ENCODE measurements at places on chromosomes 4 and X.

DNA sequence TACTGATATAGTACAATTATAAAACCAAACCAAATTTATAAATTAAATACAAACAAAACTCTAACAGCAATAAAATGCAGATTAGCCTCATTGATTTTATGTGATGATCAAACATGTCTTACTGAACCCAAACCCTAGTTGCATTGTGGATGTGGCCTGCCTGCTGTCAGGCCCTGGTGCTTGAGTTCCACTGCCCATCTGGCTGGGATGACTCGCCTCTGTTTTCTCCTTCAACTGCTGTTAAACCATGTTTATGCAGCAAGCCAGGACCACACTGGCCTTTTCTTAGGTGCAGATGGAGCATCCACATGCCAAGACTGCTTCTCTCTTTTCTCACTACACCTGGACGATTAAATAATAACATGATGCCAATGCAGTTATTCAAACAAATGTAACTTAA is 22.6 kb downstream of the NAP1L5 start:
- no peak for DNase-seq

GRCh38 chr4:180280726-180281297 is 1962.4 kb upstream of the TENM3 start:
- no peak for DNase-seq

DNA sequence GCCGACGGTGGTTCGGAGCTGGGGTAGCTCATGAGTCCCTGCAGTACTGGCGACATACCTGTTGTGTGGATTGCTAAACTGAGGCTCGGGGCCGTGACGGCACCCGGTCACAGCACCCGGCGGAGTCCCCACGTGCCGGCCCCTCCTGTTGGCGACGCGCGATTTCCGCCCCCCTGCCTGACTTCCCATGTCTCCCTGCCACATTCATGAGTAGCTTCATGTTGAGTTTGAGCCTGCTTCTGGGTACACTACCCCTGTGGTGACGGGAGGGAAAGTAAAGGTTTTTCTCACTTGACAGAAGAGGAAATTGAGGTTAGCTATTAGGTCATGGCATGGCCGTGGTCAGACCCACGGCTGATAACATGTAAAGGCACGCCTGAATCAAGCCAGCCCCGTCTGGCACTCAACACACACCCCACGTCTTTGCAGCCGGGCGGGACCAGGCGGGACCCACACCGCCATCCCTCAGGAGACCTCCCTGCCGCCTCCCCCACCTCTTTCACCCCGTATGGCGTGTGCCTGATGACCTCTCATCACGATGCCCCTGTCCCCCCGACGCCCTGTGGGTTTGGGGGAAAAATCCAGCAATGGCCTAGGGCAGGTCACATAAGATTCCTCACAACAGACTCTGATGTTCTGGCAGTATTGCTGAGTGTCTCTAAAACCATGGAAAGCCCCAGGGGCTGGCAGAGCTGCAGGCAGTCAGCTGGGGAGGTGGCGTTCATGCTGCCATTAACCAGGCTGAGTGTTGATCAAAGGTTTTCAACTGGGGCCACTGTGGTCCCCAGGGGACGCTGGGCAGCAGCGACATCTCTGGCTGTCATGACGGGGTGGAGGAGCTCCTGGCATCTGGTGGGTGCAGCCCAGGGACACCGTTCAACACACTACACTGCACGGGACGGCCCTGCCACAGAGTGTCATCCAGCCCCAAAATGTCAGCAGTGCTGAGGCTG is 29.2 kb downstream of the P2RY8 start:
- no peak for DNase-seq

- no peak for DNase-seq
These were observed 97.3 kb upstream of the NOCT start for GRCh38 chr4:138918169-138918869.

GRCh38 chr4:161178310-161178709 is 985.5 kb downstream of the FSTL5 start:
- DNase-seq = no peak

- no peak for DNase-seq
These were observed 38.9 kb downstream of the PDHA1 start for GRCh38 chrX:19382555-19383145.

- DNase-seq = no peak
These were observed 73.6 kb downstream of the CEP44 start for GRCh38 chr4:174357321-174357720.

DNA sequence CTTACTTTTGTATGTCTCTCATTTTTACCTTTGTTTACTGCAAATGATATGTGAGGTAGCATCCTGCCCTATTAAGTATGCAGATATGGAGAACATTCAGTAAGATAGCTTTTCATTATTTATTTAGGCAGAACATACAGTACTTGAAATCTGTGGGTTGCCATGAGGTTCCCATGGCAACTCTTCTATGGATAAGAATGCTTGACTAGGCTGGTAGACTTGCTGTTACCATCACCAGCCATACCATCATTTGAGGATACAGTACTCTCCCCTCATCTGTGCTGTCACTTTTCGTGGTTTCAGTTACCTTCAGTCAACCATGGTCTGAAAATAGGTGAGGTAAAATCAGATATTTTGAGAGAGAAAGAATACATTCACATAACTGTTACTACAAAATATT is 56.7 kb downstream of the NAF1 start:
- DNase-seq = no peak

DNA sequence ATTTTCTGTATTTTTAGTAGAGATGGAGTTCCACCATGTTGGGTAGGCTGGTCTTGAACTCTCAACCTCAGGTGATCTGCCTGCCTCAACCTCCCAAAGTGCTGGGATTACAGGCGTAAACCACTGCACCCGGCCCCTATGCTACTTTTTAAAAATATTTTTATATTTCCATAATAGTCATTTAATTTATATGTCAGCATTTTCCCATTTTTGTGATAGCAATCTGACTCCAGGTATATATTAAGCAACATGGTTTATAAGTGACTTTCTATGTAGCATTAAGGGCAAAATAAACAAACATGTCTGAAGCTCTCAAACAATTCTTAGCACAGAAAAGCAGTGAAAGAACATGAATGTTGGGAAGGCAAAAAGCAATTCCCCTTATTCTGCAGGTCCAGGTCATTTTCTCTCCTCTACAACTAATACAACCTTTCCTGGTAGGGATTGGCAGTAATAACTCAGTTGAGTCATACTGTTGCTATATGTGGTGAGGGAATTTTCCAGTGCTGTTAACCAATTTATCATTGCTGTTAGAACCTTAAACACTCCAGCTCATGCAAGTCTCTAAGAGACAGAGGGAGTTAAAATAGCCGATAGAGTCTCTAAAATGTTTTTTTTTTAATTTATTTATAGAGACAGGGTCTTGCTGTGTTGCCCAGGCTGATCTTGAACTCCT is 24.0 kb downstream of the SMIM14 start:
- DNase-seq = no peak

GRCh38 chrX:50402886-50403285 is 67.7 kb downstream of the DGKK start:
- DNase-seq = no peak

- no peak for DNase-seq
These were observed 77.7 kb upstream of the DCAF8L1 start for GRCh38 chrX:28058901-28059300.

- no peak for DNase-seq
These were observed 609.8 kb downstream of the BCOR start for GRCh38 chrX:39487969-39488330.

DNA sequence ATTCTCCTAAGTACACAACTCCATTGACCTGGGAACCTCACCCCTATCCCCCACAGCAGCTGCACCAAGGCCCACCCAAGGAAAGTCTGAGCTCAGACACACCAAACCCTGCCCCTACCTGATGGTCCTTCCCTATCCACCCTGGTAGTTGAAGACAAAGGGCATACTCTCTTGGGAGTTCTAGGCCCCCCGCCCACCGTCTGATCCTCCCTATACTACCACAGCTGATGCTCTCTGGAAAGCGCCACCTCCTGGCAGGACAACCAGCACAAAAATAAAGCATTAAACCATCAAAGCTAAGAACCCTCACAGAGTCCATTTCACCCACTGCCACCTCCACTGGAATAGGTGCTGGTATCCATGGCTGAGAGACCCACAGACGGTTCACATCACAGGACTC is 83.6 kb downstream of the ANAPC10 start:
- DNase-seq = no peak

DNA sequence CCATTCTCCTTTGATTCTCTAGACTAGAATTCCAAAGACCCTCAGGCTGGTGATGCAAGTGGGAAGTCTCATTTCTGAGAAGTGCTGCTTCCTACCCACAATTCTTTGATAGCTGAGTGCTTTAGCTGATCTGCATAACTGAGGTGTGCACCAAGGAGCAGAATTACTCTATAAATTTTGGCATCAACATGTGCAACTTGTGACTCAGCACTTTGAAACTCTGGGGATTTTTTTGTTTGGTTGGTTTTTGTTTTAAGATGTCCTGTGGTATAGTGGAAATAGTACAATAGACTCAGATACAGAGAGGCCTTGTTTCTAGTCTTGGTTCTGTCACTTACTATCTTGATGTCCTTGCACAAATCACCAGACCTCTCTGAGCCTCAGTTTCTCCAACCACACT is 148.4 kb downstream of the AR start:
- no peak for DNase-seq

DNA sequence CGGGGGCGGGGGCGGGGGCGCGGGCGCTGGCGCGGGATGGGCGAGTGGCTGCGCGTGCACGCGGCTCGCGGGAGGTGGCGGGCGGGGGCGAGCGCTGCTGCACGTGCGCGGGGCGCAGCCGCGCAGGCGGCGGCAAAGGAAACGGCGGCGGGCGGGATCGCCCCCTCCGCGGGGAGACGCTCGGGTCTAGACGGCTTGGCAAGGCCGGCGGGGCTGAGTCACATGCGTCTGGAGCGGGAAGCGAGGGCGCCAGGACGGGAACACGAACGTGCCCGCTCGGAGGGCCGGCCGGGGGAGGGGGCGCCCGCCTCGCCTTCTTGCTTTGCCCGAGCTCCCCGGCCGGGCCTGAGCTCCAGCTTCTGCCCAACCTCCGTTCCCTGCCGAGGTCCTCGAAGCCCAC is 4.3 kb upstream of the HAUS7 start:
- no peak for DNase-seq

GRCh38 chr4:56475917-56476316 is 8.5 kb downstream of the SRP72 start:
- DNase-seq = no peak

GRCh38 chr4:16029262-16029661 is 54.6 kb downstream of the PROM1 start:
- no peak for DNase-seq

GRCh38 chrX:867502-867901 is 236.9 kb downstream of the SHOX start:
- DNase-seq = no peak

DNA sequence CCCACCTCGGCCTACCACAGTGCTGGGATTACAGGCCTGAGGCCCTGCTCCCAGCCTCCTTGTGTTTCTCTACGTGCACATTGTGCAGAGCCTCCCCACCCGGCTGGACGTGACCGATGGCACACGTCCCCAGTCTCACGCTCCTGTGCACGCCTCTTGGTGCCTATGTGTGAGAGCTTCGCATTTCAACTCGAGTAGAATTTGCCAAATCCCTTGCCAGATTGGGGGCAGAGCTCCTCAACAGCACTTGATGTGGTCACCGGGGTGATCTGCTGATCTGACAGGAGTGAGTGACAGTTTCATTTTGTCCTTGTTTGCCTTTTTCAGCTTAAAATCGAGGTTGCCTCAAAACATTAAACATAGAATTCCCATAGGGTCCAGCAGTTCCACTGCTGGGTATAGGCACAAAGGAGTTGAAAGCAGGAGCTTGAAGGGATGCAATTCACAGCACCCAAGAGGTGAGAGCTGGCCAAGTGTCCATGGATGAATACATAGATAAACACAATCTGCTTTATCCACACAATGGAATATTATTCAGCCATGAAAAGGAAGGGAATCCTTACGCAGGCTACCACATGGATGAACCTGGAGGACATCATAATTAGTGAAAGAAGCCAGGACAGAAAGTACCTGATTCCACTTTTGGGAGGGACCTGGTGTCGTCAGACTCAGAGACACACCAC is 17.6 kb downstream of the TMEM187 start:
- no peak for DNase-seq

DNA sequence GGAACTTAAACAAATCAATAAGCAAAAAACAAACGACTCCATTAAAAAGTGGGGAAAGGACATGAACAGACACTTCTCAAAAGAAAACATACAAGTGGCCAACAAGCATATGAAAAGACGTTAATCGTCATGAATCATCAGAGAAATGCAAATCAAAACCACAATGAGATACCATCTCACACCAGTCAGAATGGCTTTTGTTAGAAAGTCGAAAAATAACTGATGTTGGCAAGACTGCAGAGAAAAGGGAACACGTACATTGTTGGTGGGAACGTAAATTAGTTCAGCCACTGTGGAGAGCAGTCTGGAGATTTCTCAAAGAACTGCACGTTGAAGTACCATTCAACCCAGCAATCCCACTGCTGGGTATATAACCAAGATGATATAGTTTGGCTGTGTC is 23.7 kb downstream of the NEUROG2 start:
- DNase-seq = no peak

DNA sequence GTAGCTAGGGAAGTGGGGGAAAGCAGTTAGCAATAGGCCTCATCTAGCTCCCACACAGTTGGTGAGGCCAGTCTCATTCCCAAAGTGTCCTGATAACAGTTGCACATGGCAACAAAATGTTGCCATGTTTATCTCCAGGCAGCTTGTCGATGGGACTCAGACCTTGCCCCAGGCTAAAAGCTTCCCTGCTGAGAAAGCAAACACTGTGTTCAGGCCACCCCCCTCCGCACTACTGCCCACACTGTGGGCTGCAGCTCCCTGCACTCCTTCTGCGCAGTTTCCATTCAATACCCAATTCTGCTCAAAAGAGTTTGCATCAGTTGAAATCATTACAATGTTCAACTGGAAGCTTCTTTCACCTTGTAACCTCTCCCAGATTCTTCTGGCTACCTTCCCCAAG is 287.8 kb upstream of the GK2 start:
- no peak for DNase-seq

DNA sequence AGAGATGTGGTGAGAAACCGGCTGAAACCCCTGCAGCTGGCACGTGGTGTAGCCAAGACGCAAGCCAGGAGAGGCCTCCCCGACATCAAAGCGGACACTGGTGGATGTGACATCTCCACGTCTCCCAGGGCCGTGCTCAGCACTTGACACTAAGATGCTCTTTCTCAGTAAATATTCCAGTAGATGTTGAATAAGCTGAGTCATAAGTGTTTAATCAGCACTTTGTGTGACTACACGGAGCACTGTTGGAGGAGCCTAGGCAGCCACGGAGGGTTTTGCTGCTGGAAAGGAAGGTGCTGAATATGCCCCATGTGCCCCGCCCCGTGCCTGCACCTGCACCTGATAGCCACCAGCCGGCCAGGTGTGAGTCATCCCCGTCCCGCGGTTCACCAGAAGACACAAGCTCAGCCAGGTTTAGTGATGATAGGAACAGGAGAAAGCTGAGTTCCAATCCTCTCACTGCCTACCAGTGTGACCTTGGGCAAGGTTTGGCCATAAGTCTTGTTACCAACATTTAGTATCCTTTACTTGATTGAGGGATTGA is 29.0 kb upstream of the C4orf50 start:
- DNase-seq = no peak

- DNase-seq = no peak
These were observed 158.1 kb downstream of the ATP10D start for GRCh38 chr4:47642985-47643760.

Data from SK-N-MC (cell line).